ENCODE measurements at places on chromosomes 2 and 18. TPM values are rescaled to one million over a fixed set of nuclear protein-coding genes. Genes with fewer than 3 reads are reported as not detected.

- DNase-seq = no peak
Observed at GRCh38 chr18:29305516-29305915, 1128.6 kb upstream of the CDH2 start.

DNA sequence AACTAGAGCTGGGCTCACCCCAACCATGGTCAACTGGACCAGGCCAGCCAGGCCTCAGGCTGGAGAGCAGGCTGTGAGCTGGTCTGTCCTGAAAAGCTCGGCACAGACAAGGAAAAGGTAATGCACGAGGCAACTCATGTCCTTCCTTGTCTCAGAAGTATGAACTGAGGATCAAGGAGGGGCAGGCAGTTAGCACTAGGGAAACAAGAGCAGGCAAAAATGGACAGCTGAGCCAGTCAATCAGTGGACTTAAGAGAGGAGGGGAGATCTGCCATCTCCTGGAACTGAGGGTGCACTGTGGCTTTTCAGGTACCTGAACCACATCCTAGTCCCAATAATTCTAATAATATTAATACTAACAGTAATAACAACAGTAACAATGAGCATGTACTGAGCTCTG is 20.6 kb upstream of the WIPF1 start:
- no peak for DNase-seq

GRCh38 chr2:222319586-222320435 is 21.0 kb upstream of the PAX3 start:
- DNase-seq = peak; percentile 43

GRCh38 chr2:197706839-197707207 is 1.7 kb downstream of the MARS2 start:
- DNase-seq = peak; percentile 7

DNA sequence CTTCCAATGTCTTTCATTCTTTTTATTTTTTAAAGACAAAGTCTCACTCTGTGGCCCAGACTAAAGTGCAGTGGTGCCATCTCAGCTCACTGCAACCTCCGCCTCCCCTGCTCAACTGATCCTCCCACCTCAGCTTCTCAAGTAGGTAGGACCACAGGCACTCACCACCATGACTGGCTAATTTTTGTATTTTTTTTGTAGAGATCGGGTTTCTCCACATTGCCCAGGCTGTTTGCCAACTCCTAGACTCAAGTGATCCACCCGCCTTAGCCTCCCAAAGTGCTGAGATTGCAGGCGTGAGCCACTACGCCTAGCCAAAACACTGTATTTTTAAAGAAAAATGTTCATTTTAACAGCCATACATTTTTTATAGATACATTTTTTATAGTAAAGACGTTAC is 12.7 kb downstream of the GCKR start:
- no peak for DNase-seq

DNA sequence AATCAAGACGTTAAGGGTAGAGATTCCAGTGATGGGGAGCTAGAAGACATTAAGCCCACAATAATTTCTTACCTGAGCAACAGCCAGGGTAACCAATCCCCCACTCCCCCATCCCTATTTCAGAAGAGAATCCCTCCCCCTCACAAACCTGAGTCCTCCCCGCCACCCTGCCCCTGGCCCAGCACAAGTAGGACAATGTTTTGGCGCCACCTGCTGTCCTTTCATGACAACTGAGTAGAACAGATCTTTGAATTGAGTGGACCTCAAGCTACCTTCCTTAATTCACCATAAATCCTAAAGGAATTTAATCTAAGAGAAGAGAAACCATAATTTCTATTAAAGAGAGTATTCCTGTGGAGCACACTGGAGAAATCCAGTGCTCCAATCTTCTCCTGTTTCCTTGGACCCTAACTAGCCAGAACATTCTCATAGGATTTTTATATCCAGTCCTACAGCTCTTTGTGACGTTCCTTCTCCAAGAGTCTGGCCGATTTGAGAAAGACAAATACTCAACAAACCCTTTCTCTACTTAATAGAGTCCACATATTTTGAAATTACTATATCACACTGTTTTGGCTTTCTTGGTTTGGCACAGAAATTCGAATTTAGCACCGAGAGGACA is 41.1 kb downstream of the NHEJ1 start:
- peak; percentile 78 for DNase-seq

- no peak for DNase-seq
Observed at GRCh38 chr2:233125455-233126065, 65.4 kb downstream of the INPP5D start.

DNA sequence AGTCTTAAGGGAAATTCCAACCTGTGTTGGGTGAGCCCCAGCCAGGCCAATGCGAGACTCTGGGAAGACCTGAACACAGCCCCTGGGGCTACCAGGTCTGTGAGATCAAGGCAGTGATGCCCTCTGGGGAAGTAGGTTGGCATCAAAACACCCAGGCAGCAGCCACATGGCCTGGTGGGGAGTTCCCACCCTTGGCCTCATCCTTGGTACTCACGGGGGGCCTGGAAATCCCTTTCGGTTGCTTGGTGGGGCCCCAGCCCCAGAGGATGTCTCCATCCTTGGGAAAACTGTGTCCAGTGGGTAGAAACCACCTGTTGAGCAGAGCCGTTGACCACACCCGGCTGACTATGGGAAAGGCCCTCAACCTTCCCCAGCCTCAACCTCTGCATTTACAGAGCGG is 56.0 kb upstream of the PXDN start:
- DNase-seq = no peak

Gene CHCHD5
- total RNA-seq = 3.4 TPM

Gene MC5R
- total RNA-seq = not detected

Data from dermis blood vessel endothelial cell (primary cell).